ENCODE measurements at places on chromosomes 12 and 14.

- no peaks in the 10 kb centered on the region for H3K4me1 ChIP-seq
- ATAC-seq = no peak
- H3K36me3 ChIP-seq = no peaks in the 10 kb centered on the region
These were observed 115.0 kb downstream of the TMEM132C start for GRCh38 chr12:128381946-128382345.

DNA sequence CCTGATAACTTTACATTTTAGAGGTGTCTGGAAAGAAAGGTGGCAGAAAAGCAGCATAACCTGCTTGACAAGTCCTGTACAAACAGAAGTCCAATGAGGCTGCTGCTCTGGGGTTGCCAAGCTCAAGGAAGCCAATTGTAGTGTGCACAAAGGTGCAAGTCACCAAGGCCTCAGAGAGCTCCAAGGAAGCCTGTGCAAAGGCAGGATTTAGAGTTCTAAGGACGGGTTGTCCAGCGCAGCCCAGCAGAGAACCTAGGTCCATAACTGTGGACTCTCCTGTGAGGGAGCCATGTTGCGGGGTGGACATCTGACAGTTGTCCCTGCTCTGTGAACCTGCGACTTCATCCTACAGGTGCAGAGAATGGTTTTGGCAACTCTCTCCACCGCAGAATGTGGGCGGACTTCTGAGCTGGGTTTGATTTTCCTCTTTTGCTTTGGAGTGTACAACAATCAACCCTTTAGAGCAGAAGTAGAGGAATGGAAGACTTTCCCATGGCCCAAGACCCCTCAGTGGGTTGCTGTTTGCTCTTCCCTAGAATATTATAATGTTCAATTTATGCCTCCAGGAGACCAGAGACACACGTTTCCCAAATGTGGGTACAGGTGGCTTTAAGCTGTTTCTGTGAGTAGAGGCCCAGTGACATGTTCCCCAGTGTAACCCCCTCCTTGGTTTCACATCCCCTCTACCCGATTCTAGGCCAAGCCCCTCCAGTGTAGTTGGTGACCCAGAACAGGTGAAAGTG is 81.0 kb downstream of the ETV6 start:
- H3K4me3 ChIP-seq = peak overlapping the region; percentile 77
- H3K27me3 ChIP-seq = no peaks in the 10 kb centered on the region
- peaks cover 63% of the 10 kb centered on the region for H3K4me1 ChIP-seq
- peak overlapping the region; percentile 81 for H3K27ac ChIP-seq
- H3K36me3 ChIP-seq = peaks cover 42% of the 10 kb centered on the region

GRCh38 chr12:25800101-25800500 is 158.4 kb upstream of the RASSF8 start:
- no peaks in the 10 kb centered on the region for H3K27me3 ChIP-seq
- H3K4me3 ChIP-seq = no peak overlapping the region
- ATAC-seq = no peak
- no peaks in the 10 kb centered on the region for H3K36me3 ChIP-seq
- no peaks in the 10 kb centered on the region for H3K4me1 ChIP-seq

- peaks cover 4% of the 10 kb centered on the region for H3K27me3 ChIP-seq
- H3K27ac ChIP-seq = no peak overlapping the region
- no peak for ATAC-seq
These were observed 38.2 kb upstream of the FZD10 start for GRCh38 chr12:130124106-130124505.

- no peak overlapping the region for H3K27ac ChIP-seq
- no peaks in the 10 kb centered on the region for H3K4me1 ChIP-seq
- H3K36me3 ChIP-seq = no peaks in the 10 kb centered on the region
- no peak for ATAC-seq
These were observed 89.5 kb upstream of the EEA1 start for GRCh38 chr12:93018610-93019009.

GRCh38 chr12:93846936-93847516 is 169.9 kb downstream of the CRADD start:
- H3K27me3 ChIP-seq = no peaks in the 10 kb centered on the region
- peak overlapping the region; percentile 86 for H3K27ac ChIP-seq
- peak overlapping the region; percentile 49 for H3K4me3 ChIP-seq
- ATAC-seq = peak; percentile 66
- H3K4me1 ChIP-seq = peaks cover 33% of the 10 kb centered on the region

- H3K27me3 ChIP-seq = peaks cover 14% of the 10 kb centered on the region
- H3K36me3 ChIP-seq = no peaks in the 10 kb centered on the region
- ATAC-seq = no peak
- H3K4me3 ChIP-seq = no peak overlapping the region
- no peak overlapping the region for H3K27ac ChIP-seq
- H3K4me1 ChIP-seq = no peaks in the 10 kb centered on the region
These were observed 107.9 kb downstream of the MYRFL start for GRCh38 chr12:69932676-69933552.

All from activated T-helper 17 cell treated with anti-CD3 and anti-CD28 coated beads, Interleukin-2, amount 50 U/mL, for 72 hours (primary cell).